Stromal cell of bone marrow (primary cell): ENCODE measurements at places on chromosomes 1 and 21.

- no peak for DNase-seq
Measured at GRCh38 chr21:39900491-39900890, 33.3 kb downstream of the PCP4 start.

GRCh38 chr21:41873426-41873825 is 5.7 kb downstream of the PRDM15 start:
- no peak for DNase-seq

DNA sequence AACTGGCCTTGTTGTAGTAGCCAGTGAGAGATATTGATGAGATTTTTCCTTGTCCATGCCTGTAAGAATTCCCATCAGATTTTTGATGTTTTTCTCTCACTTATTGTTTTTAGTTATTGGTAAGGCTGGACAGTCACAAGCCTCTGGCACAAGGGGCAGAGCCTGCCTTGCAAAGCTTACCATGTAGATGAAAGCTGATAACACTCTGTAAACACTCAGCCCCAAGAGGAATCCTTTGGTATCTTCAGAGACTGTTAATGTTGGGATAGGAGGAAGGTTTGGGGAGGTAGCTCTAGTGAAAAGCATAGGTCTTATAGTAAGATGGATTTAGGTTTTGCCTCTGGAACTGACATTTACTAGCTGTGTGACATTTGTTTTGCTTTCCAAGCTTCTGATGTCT is 37.7 kb downstream of the MARK1 start:
- no peak for DNase-seq

- DNase-seq = no peak
Measured at GRCh38 chr1:169468982-169469381, 16.8 kb downstream of the SLC19A2 start.

DNA sequence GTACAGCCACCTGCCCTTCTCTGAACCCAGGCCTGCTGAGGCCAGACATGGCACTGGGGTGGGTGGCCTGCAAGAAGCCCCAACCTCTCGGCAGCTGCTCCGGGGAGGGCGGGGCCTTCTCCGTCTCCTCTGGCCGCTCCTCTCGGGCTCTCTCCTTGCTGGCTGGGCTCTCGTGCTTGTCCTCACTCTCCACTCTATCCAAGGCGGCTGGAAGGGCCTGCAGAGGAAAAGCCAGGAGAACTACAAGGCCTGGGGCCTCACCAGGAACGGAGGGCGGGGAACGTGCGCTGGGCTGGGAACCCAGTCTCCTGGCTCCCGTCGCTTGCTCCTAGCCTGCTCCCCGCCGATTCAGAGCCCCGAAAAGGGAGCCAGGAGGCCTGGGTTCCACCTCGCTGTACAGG is 59.1 kb downstream of the CHD5 start:
- no peak for DNase-seq

- no peak for DNase-seq
Measured at GRCh38 chr1:182295697-182296096, 95.9 kb downstream of the GLUL start.

GRCh38 chr1:109470245-109470644 is 3.9 kb downstream of the SYPL2 start:
- DNase-seq = no peak

GRCh38 chr1:231981675-231982074 is 355.1 kb downstream of the DISC1 start:
- DNase-seq = no peak

- no peak for DNase-seq
Measured at GRCh38 chr1:28297826-28298225, 31.0 kb upstream of the MED18 start.

GRCh38 chr21:43757601-43758000 is 18.5 kb downstream of the CSTB start:
- DNase-seq = no peak

DNA sequence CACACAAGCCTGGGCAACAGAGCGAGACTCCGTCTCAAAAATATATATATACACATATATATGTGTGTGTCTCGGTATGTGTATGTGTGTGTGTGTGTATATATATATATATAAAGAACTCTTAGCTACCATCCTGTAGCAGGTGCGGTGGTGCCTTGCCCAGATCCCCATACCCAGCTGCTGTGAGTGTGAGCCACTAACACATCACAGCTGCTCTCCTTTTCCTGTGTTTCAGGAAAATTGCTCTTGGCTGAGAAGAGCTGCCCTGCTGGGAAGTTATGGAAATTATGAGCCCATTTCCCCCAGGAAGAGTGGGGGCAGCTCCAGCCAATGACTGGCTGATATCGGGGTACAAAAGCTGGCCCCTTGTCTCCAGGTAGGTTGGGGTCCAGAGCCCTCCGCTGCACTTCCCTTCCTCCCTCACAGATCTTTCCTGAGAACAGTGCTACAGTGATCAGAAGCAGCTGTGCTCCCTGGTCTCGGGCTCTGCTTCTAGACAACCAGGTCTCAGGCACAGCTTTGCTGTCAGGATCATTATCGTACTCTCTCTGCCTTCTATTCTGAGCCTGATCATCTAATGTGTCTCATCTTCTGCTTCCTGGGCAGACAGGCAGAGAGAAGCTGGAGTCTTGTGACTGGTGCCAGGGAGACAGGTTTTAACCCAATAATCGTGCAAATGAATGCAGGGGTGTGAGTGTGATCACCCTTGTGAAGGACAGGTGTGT is 109.6 kb upstream of the ZNF678 start:
- no peak for DNase-seq

GRCh38 chr1:209729436-209729835 is 24.8 kb downstream of the HSD11B1 start:
- DNase-seq = no peak

GRCh38 chr1:78651241-78651640 is 1.6 kb downstream of the IFI44 start:
- peak; percentile 36 for DNase-seq

DNA sequence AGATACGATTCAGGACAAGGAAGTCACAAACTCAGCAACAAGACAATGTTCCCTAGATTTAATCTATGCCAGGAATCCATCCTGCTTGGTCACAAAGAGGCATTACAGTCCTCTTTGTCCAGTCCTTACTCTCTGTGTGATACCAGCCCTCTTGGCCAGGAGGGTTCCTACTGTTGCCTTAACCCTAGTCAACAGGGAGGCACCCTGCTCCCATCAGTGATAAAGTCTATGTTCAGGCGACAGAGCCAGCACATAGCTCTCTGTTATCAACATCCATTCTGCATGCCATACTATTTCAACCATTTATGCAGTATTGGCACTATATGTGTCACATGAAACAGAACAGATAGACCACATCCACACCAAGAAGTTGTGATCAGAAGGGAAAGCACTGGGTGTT is 4.4 kb upstream of the NPL start:
- no peak for DNase-seq

GRCh38 chr1:6419804-6420453 is at the start of gene HES2:
HES2 (minus strand) TSS chr1:6419919; CDS start chr1:6419820, 99 bp downstream.
- no peak for DNase-seq

GRCh38 chr21:38250991-38251418 is 5.8 kb upstream of the KCNJ15 start:
- DNase-seq = no peak

GRCh38 chr21:16992448-16992847 is 520.4 kb upstream of the CXADR start:
- DNase-seq = no peak

DNA sequence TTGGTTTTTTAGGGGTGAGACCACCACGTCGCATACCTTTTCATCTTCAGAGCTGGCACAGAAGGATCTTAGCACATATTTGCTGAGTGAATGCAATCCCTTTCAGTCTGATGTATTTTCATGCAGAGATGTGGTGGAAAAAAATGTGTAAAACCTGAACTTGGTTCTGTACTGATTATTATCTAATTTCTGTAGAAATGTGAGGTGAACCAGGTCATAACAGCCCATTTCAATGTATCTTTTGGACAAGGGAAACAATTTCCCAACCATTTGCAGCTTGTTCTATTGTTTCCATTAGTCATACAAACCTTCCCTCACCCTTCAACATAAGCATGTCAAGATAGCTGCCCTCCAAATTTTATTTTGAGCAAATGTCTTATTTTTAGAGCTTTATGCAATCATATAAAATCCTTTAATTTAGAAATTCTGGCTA is 46.8 kb upstream of the RUNX1 start:
- peak; percentile 62 for DNase-seq

GRCh38 chr1:208907790-208908189 is 663.6 kb upstream of the PLXNA2 start:
- DNase-seq = no peak

DNA sequence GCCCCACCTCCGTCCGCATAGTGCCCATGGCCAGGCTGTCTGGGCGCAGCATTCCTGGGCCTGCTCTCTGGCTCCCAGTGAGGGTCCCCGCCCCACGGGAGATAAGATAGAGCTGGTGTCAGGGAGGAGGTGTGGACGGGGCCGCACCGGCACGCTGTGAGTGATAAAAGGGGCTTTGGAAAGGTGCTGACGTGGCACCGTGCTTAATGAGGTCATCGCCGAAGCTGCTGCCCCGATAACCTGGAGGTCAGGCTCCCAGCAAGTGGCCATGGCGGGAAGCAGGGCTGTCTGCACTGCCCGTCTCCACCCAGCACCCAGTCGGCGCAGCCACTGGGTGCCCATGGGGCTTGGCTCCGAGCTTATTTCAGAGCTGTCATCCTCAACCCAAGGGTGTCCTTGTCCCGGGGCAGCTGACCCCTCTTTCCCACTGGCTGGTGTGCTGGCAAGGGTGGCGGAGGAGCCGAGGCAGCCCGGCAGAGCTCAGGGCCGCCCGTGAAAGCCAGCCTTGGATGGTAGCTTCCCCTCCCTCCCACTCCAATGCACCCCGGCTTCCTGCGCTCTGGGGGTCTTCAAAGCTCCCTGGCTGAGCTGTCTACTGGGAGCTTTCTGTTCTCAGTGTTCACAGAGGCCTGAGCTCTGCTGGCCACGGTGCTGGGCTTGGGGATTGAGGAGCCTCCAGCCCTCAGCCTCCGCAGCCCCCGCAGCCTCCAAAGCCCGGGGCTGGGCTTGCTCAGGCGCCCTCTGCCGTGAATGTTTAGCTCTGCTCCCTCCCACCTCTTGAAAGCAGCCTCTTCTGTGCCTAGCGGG is 105.1 kb upstream of the ARHGEF16 start:
- no peak for DNase-seq

DNA sequence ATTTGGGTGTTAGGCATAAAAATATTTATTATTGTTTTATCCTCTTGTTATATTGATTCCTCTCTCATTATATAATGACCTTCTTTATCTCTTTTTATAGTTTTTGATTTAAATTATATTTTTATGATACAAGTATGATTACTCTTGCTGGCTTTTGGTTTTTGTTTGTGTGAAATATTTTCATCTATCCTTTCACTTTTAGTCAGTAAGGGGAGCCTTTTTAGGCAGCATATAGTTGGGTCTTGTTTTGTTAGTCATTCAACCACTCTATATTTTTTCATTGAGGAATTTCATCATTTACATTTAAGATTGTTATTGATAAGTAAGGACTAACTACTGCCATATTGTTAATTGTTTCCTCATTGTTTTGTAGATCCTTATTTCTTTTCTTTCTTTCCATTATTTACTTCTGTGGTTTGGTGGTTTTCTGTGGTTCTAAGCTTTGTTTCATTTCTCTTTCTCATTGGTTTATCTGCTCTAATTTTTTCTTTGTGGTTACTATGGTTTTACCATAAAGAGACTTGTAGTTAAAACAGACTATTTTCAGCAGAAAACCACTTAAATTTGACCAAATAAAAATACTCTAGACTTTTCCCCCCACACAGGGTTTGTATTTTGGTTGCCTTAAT is 593.1 kb downstream of the NUF2 start:
- DNase-seq = no peak

DNA sequence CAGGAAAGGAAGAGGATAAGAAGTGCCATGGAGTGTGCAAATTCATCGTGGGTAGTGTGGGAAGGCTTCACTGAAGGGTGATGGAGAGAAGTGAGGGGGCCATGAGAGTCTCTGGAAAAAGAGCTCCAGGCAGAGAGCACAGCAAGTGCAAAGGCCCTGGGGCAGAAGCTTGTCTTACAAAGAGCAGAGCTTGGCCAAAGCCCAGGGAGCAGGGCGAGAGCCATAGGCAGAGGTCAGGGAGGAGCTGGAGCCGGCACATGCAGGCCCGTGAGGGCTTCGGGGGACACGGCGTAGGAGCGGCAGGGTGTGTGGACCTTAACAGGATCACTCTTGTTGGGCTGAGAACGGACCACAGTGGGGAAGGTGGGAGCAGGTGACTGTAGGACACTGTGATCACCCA is 83.7 kb upstream of the EDN2 start:
- DNase-seq = no peak

DNA sequence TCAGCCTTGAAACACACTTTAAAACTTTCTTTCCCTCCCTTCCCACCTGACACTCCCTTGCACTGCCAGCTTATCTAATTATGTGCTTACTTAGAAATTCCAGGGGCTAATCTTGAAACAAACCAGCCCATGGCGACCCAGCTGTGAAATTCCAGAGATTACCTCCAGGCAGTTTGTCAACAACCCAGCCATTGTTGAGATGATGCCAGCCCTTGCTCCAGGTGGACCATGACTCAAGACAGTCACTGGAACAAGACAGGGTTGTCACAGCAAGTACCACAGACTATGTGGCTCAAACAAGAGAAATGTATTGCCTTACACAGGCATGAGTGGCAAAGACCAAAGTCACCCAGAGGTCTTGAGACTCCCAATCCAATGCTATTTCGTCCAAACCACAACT is 7.9 kb downstream of the FYB2 start:
- no peak for DNase-seq

DNA sequence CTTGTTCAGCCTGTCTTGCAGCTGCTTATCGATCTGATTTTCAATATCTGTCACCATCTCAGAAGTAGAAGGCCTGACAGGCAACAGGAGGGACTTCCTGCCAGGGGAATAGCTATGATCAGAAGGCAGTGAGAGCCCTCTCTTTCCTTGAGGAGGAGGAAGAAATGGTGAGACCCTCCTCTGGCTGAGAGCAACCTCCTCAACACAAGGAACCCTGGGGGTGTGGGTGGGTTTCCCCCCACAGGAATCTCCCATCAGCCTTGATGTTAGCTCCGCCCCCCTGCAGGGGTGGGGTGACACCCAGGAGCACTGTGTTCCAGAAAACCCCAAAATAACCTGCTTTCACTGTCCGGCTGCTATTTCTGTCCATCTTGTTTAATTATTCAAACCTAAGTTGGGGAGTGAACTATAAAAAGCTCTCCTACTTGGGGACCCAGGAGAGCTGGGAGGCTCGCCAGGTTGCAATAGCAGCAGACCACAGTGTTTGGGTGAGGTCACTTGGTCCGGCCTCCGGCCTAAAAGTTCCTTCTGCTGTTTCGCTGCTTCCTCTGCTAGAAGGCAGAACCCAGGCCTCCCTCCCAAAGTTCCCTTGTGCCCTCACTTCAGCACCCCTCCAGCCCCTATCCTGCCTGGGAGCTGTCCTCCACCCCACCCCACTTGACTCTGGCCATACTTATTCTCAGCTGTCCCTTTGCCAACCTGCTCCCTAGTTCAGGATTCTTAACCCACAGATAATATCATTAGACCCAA is 7.8 kb upstream of the MEF2D start:
- DNase-seq = peak; percentile 76

GRCh38 chr1:19426294-19427086 is 58.8 kb downstream of the CAPZB start:
- DNase-seq = no peak

GRCh38 chr1:178560871-178561376 is 48.0 kb downstream of the TEX35 start:
- DNase-seq = no peak

GRCh38 chr1:115105831-115106230 is 16.5 kb upstream of the TSPAN2 start:
- DNase-seq = no peak

GRCh38 chr1:111161843-111162487 is 21.9 kb downstream of the CEPT1 start:
- no peak for DNase-seq
